ENCODE measurements at places on chromosomes 1 and 21.

DNA sequence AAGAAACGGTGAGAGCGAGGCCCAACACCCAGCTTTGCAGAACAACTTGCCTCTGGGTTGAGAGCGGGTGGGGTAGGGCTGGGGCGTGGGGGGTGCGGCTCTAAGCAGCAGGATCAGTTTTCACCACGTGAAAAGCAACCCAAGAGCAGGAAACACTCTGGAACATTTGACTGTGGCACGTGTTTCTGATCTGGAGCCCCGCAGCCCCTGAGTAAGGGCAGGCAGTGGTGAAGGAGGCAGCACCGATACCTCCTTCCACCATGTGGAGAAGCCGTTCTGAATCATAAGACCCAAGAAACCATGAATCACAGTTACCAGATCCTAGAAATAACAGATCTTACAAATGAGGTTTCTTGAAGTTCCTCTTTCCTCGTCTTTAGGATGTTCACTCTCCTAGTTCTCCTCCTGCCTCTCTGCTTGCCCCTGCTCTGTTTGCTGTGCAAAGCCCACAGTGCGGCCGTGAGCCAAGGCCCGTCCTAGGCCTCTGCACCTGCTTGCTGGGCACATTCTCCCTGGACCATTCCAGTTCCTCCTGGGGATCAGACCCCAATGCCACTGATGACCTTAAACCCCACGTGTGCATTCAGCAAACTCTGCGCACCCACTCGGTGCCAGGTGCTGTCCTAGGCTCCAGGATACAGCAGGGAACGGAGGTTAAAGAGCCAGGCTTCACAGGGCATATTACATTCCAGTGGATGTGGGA is 31.9 kb downstream of the SLC1A7 start:
- no peak for DNase-seq

DNA sequence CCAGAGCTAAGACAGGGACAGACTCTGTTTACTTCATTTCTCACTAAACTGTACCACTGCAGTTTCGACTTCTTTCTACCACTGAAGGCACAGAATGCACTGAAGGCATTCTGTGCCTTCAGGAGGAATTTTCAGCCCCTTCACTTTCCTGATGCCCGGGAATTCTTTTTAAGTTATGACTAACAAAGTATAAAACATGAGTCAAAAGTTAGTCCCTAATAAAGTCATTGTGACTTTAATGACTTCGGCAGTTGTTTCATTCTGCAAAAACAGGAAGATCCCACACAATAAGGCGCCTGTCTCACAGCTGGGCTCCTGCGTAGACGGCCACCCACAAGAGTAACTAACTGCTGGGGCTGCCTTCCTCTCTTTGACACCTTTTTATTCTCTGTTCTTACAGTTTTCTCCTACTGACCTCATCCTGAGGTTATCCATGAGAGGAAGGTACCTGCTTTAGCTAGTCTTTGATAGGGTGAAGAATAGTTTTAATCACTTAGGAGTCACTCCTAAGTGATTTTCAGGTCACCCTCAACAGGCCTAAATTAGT is 183.9 kb upstream of the SGIP1 start:
- DNase-seq: no peak

DNA sequence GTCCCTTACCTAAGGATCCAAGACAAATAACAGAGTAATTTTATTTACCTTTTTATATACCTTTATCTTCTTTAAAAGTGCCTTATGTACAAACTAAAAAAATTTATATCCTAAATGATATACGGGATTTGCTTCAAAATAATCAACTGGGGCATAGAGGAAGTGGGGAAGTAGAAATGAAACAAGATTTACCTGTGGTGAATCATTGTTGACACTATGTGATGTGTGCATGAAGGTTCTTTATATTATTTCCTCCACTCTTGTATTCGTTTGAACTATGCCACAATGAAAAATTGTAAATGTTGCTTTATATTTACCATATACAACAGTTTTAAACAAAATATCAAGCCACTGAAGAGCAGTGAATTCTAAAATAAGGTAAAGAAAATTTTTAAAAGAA is 13.0 kb downstream of the RGS7 start:
- DNase-seq: no peak

DNA sequence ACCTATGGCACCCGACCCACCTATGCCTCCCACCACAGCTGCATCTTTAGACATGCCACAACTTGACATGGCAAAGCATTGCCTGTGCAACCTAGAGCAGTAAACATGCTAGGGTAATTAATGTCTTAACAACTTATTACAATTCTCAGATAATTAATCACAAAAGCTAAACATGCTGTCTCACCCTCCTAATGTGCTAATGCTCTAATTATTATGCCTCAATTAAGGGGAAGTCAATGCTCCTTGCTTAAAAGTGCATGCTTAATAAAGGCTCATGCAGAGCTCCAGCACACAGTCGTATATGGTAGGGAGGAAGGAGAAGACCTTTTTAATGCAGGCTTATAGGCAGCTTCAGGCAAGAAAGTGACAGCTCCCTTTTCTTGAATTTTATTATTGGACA is 396.0 kb downstream of the SEC16B start:
- DNase-seq: no peak

- no peak for DNase-seq
Observed at GRCh38 chr1:181517181-181517875, 34.0 kb downstream of the CACNA1E start.

- no peak for DNase-seq
Observed at GRCh38 chr1:67439277-67440029, 9.3 kb upstream of the SERBP1 start.

DNA sequence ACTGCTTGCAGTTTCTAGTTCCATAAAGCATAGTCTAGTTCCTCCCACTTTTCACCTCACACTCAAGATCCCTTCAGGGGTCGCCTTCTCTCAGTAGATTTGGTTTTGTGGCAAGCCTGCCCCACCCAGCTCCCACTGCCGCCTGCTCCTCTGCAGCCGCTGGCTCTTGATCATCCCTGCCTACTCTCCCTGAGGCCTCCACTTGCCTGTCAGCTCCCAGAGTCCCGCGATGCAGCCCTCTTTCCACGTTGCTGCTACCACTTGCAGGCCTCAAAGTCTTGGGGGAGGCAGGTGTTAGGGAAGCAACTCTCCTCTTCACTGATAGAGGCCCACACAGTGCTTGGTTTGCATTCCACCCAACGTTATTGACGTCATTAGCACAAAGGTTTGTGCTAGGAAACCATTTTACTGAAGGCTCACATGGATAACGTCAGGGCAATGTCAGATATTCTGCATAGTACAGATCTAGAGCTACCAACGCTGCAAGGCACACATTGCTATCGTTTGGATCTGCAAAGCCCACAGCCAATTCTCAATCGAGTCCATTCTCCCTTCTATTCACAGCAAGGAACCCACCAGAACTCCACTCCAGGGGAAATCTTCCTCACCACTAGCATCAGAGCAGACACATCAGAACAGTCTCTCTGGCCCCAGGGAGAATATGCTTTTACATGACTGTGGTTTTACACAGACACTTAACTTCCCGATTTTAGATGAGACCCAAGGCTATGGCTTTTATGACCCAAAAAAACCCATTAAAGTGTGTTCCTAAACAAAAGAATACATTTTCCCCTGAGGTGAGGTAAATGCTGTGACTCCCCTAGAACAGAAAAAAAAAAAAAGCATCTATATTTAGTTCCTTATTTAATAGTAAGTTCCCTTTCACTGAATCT is 519.5 kb upstream of the CAMK1G start:
- DNase-seq: no peak

- no peak for DNase-seq
Observed at GRCh38 chr21:40333731-40334130, 466.5 kb downstream of the PCP4 start.

- no peak for DNase-seq
Observed at GRCh38 chr21:16608209-16608830, 878.5 kb downstream of the USP25 start.

DNA sequence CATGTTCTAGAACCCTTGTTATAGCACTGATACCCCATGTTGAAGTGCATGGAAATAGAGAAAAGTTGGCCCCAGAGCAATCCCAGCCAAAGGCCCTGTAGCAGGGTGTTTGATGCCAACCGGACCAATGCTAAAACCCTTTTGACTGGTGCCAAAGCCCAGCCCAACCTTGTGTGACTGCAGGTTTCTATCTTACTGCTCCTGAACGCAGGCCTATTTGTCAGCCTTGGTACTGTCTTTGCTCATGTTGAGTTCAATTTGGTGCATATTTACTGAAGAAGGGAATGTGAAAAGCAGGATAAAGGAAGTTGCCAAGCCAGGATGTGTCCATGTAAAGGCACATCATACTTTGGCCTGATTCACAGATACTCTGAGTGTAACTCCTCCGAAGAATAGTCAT is 51.7 kb upstream of the NFASC start:
- no peak for DNase-seq

DNA sequence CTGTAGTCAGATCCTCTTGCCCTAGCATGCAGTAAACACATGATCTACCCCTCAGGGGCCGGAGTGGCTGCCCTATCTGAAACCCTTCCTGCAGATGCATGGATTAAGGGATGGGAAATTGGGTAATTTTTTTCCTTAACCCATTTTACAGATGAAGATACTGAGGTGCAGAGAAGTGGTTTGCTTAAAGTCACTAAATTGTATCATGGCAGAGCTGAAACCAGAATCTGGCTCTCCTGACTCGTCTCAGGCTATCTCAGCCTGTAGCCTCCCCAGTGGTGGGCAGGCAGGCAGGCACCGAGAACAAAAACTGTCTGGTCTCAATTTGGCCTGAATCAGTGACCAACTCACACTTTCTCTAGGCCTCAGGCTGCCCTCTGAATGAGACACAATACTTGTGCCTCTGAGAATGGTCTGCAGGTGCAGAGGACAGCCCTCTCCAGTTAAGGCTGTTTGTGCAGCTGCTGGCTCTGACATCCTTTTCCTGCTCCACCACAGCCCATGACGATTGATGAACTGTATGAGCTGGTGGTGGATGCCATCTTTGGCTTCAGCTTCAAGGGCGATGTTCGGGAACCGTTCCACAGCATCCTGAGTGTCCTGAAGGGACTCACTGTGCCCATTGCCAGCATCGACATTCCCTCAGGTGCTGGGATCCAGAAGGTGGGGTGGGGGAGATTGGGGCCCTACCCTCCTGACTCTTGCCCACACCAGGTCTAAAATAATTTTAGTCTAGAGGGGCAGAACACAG is 1.5 kb downstream of the NAXE start:
- DNase-seq: no peak

- no peak for DNase-seq
Observed at GRCh38 chr1:235129774-235130570, 1.3 kb upstream of the TOMM20 start.

GRCh38 chr21:19228226-19228625 is 824.6 kb upstream of the TMPRSS15 start:
- DNase-seq: peak; percentile 73

GRCh38 chr1:78830321-78830720 is 176.2 kb downstream of the ADGRL4 start:
- no peak for DNase-seq

DNA sequence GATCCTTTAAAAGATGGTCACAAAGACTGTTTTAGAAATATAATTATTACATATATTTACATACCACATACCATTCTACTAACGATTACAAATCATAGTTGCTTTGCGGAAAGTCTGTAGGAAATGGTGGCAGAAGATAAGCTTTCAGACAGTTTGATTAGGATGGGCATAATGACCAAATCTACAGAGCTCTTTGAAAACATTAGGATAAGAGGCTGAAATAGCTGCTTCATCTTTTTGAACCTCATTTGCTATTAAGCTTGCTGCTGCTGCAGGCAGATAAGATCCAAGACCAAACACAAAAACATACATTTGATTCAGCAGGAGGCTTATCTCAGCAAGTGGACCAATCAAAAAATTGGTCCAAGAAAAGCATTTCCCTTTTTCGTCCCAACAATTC is 47.1 kb downstream of the DDAH1 start:
- no peak for DNase-seq

- no peak for DNase-seq
Observed at GRCh38 chr1:58576727-58577653, at the start of gene TACSTD2. Gene TACSTD2 (minus strand): TSS chr1:58577252. CDS start chr1:58577156, 96 bp downstream.

- no peak for DNase-seq
Observed at GRCh38 chr1:152043870-152044269, 7.1 kb upstream of the S100A11 start.

GRCh38 chr1:22584001-22584562 is 20.8 kb downstream of the EPHA8 start:
- DNase-seq: no peak

DNA sequence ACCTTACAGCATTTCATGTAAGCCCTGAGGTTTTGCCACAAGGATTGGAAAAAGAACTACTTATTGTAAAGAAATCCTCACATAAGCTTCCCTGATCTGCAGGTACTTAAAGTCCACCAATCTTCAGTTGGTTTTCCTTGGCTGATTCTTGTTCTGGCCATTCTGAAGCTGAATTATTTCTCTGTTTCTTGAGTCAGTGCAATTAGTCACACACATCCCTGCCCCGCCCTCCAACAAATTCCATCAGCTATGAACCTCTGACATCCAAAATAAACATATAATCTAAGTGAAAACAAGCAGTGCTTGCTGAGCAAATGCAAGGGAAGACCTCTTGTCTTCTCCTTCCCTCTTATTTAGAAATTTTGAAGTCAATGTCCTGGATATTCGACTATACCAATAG is 8.2 kb upstream of the FNDC7 start:
- DNase-seq: no peak

- DNase-seq: no peak
Observed at GRCh38 chr21:33116676-33117075, 46.7 kb downstream of the OLIG1 start.

DNA sequence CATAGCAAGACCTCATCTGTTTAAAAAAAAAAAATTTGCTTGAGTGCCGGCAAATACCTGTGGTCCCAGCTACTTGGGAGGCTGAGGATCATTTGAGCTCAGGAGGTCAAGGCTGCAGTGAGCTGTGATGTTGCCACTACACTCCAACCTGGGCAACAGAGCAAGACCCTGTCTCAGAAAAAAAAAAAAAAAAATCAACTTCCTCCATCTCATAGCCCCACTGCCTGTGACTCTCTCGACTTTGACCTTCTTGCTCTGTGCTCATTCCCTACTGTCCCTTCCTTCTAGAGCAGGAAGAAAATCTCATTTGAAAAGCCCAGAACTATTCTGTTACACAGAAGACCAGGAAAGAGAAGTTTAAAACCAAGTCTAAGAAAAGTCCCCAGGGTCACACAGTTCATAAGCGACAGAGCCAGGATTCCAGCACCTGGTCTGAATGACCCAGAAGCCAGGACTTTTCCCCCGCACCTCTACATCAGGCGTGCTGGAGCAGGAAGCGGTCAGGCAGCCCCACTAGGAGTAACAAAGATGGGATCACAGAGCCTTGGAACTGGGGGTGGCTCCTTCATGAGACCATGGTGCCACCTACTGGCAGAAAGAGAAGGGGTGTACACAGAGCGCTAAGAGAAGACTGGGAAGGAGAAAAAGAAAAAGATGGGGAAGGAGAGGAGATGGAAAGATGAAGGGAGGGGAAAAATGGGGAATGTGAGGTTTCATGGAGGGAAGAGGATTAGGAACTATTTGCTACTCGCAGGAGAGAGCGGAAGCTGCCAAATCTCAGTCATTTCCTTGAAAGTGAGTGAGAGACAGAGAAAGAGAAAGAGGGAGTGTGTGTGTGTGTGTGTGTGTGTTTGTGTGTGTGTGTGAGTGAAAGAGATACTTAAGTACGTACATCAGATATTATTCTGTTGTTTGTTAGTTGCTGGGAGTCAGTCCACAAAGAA is 3.1 kb upstream of the P3R3URF start:
- peak; percentile 78 for DNase-seq

- no peak for DNase-seq
Observed at GRCh38 chr1:210800756-210801155, 333.2 kb downstream of the KCNH1 start.

- DNase-seq: no peak
Observed at GRCh38 chr1:7898962-7899361, 41.7 kb downstream of the TNFRSF9 start.

- DNase-seq: no peak
Observed at GRCh38 chr1:154316704-154317103, 4.2 kb upstream of the AQP10 start.

All from NCI-H446 treated with DMSO at 0.1 percent for 48 hours (cell line).